ENCODE measurements at places on chromosomes 4 and X. TPM values are rescaled to one million over a fixed set of nuclear protein-coding genes. Genes with fewer than 3 reads are reported as not detected.

ART3 gene
- total RNA-seq, result not detected

- DNase-seq, result no peak
Measured at GRCh38 chrX:6004529-6004928, 224.1 kb downstream of the NLGN4X start.

EXOC1L gene
- total RNA-seq, result not detected

GRCh38 chr4:186957952-186958555 is 234.4 kb upstream of the FAT1 start:
- peak; percentile 37 for DNase-seq

GRCh38 chr4:2570551-2571222 is 34.2 kb downstream of the FAM193A start:
- DNase-seq, result no peak

DNA sequence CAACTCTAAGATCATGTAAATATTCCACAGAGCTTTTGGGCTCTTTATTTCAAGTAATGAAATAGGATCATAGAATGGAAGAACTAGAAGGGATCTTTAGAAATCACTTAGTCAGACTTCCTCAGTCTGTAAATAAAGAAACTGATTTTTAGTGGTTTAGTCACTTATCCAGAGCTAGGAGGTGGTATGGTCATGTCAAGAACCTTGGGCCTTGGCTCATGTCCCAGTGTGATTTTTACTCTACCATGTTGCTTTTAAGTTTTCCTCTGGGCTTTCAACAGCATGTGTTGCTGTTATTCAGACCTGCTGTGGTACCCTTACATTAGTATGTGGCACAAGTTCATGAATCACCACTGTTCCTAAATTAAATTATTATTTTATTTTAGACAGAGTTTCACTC is 184.9 kb downstream of the FRAS1 start:
- DNase-seq, result no peak

DNA sequence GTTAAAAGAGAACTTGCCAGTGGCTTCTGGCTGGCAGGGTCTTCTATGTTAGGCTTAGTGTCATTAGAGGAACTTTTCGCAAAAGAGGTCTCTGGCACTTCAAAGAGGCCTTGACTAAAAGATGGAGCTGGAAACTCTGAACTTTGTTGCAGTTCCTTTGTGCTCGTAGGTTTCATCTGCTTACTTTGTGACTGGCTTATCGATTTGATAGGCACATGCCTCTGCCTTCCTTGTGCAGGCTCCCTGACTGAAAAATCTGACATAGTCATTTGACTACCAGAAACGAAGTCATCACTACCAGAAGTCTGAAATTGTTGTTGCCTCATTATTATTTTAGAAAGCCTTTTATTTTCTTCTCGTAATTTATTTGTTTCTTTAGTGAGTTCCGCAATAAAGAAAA is 93.9 kb upstream of the IL13RA1 start:
- no peak for DNase-seq

Measured in neural progenitor cell (in vitro differentiated cells).